ENCODE measurements at places on chromosomes 5 and 9. TPM values are rescaled to one million over a fixed set of nuclear protein-coding genes. Genes with fewer than 3 reads are reported as not detected.

The SNAPC4 gene
- total RNA-seq, result 25.2 TPM

The ANKRD31 gene
- 0.99 TPM for total RNA-seq

The SAPCD2 gene
- total RNA-seq, result 15.4 TPM

The IFNB1 gene
- 1.2 TPM for total RNA-seq

The LCN12 gene
- total RNA-seq, result 1.2 TPM

The LPAR1 gene
- total RNA-seq, result not detected
